Kidney epithelial cell (primary cell): ENCODE measurements at places on chromosomes 3 and 15. TPM values are rescaled to one million over a fixed set of nuclear protein-coding genes. Genes with fewer than 3 reads are reported as not detected.

- DNase-seq: no peak
Measured at GRCh38 chr3:121167374-121168139, 259.6 kb downstream of the STXBP5L start.

- no peak for DNase-seq
Measured at GRCh38 chr3:196686436-196686835, 25.6 kb downstream of the CEP19 start.

DNA sequence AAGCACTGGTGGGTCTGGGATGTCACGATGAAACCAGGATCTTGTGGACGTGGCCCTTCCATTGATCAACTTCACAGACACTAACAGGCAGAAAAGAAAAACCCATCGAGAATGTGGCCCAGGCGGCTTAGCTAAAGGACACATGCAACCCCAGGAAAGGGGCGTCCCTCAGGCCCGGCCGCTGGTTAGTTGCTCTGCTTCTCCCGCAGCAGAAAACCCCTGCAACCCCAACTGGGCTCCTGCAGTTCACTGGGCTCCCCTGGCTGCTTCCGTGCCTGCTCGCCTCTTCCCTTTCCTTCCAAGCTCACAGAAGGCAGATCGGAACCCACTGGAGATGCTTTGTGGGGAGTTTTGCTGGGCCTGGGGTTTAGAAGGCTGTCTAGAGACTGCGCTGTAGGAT is 1.1 kb downstream of the GASK1A start:
- DNase-seq: no peak

GRCh38 chr3:99429502-99429901 is 208.9 kb upstream of the COL8A1 start:
- peak; percentile 1 for DNase-seq

GRCh38 chr3:90180096-90180495 is 1072.7 kb downstream of the EPHA3 start:
- DNase-seq: no peak

GRCh38 chr15:60423537-60423936 is 25.8 kb upstream of the ANXA2 start:
- peak; percentile 90 for DNase-seq

- DNase-seq: no peak
Measured at GRCh38 chr3:129485721-129486663, 42.4 kb upstream of the RHO start.

DNA sequence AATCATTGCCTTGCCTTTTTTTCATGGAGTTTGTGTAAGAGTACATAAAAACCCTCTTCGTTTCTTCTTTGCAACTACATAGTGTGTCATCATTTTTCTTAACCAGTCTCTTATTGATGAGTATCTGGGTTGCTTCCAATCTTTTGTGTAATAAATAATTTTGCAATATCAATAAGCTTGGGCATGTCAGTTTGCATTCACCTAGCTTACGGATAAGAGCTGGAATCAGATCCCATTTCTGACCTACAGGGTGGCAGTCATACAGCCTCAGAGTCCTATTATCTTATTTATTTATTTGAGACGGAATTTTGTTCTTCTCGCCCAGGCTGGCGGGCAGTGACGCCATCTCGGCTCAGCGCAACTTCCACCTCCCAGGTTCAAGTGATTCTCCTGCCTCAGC is 18.3 kb downstream of the ANP32A start:
- no peak for DNase-seq

- no peak for DNase-seq
Measured at GRCh38 chr15:70049701-70050301, 47.9 kb downstream of the TLE3 start.

DNA sequence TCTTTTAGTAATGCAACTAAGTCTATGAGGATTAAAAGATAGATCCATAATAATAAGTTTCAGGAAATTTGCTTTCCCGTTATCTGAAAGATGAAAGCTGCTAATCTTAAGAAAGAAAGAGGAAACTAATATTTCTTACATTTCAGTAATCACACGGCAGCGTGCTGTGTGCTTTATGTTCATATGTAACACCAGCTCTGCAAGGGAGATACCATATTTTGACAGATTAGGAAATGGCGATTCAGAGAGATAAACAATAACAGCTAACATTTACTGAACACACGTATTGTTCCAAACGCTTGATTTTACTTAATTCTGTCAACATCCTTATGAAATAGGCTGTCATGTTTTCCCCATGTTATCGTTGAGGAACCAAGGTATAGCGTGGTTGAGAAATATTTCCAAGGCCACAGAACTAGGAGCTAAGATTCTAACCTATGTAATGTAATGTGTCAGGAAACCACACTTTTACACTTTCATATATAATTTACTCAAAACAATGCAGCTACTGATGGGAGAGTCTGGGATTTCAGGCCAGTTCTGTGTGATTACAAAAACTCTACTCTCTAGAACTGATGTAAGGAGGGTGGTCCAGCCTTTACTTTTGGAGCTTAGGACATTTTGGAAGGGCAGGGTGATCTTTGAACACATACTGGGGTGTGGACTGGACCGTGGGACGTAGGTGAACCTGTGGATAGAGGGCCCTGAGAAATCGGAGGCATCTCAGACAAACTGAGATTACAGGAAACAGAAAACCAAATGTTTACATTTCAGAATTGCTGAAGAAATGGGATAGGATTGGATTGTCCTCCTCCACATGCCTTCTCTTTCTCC is 100.6 kb downstream of the IL1RAP start:
- no peak for DNase-seq

DNA sequence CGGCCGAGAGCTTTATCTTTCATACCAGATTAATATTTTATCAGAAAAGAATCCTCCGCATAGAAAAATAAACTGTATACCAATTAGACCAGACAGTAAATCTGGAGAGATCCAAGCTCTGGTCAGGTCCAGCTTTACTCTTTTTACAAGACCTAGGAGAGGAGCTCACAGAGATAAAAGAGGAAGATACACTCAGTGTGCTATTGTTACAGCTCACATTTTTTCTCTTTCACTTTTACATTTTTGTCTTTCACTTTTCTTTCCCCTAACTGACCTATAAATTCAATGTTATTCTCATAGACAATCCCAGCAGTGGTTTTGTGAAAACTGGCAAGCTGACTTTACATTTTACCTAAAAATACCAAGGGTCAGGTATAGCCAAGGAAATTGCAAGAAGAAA is 55.8 kb downstream of the GUCA1C start:
- no peak for DNase-seq

- no peak for DNase-seq
Measured at GRCh38 chr3:152317184-152317583, 48.5 kb downstream of the MBNL1 start.

DNA sequence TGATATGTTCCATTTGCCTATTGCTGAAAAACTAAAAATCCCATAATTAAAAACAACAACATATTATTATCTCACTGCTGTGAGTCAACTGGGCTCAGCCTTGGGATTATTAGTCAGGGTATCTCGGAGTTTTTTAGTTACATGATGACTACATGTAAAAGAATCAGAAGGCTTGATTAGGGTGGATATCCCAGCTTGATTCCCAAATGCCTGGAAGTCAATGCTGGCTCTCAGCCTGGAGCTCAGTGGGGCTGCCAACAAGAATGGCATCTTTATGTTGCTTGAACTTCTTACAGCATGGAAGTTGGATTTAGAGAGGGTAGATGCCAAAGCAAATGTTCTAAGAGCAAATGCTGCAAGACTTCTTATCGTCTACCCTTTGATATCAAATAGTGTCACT is 278.5 kb downstream of the PLOD2 start:
- DNase-seq: no peak

DNA sequence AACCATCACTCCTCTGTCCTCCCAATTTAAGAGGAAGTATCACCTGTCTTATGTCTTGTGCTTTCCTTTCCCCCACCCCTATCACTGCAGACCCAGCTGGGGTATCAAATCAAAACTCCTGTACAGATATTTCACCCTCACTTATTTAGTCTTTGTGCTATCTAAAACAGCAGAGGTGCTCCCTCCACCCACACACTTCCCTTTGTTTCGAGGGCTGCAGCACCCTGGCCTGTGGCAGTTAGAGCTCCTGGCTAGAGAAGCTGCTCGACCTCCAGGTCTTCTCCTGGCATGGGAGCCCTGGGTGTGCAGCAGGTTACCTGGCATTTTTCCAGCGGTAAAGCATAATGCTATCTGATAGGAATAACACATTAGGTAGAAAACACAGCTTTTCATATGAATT is 181.4 kb upstream of the BCL6 start:
- DNase-seq: no peak

DNA sequence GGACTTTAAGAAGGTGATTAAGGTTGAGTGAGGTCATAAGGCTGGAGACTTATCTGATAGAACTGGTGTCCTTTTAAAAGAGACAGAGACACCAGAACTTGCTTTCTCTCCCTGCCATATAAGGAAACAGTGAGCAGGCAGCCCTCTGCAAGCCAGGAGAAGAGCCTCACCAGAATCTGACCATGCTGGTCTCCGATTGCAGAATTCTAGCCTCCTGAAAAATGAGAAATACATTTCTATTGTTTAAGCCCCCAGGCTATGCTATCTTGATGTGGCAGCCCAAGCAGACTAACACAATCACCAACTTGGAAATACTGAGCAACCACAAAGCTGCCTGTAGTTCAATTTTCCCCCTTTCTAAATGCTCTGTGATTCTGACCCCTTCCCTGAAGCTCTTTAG is 161.4 kb upstream of the RARB start:
- no peak for DNase-seq

GRCh38 chr3:89223188-89223587 is 115.8 kb downstream of the EPHA3 start:
- DNase-seq: no peak

DNA sequence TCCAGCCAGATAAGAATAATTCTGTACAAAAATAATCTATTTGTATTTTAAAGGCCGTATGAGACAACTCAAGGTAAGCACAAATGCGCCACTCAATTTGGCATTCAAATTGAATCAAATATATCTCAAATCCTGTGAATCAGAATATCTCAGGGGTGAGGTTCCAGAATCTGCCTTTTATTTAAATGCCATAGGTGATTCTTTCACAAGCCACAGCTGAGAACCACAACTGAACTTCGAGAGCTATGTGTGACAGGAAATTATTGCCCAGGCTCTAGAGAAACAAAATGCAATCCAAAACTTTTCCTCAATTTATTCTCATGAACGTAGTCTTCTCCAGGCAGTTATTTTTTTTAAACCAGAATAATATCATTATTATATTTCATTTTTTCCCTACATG is 11.9 kb downstream of the ATP8B4 start:
- DNase-seq: no peak

GRCh38 chr3:12303993-12304392 is 15.1 kb downstream of the PPARG start:
- DNase-seq: no peak

GRCh38 chr15:71180986-71181853 is 65.9 kb downstream of the THSD4 start:
- DNase-seq: no peak

- DNase-seq: no peak
Measured at GRCh38 chr3:119418641-119419040, 44.8 kb downstream of the TMEM39A start.

- no peak for DNase-seq
Measured at GRCh38 chr3:170941551-170941950, 33.1 kb upstream of the EIF5A2 start.

DNA sequence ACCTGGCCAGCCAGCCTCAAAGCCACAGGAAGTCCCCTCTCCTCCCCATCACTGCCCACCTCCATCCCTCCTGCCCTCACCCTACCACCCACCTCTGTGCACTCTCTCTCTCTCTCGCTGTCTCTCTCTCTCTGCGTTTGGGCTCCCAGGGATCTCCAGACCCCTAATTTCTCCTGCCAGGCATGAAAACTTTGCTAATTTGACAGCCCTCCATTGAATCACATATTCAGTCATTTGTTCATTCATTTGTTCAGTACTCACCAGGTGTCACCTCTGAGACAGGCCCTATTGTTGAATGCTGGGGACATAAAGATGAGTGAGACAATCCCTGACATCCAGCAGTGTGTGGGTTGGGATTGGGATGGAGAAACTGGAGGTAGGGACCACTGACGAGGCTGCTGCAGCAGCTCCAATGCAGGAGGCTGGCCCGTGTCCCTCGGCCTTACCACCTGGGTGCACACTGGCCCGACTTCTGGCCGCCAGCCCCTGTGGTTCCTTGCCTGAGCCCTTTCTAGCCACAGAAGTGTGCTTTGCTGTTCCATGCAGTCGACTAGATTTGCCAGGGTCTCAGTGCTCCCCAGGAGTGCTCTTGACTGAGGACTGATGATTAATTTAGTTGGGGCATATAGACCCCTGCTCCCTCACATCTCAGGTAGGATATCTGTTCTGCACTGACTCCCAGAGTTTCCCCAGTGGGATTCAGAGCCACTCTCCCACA is 38.6 kb upstream of the TSEN2 start:
- DNase-seq: no peak

DNA sequence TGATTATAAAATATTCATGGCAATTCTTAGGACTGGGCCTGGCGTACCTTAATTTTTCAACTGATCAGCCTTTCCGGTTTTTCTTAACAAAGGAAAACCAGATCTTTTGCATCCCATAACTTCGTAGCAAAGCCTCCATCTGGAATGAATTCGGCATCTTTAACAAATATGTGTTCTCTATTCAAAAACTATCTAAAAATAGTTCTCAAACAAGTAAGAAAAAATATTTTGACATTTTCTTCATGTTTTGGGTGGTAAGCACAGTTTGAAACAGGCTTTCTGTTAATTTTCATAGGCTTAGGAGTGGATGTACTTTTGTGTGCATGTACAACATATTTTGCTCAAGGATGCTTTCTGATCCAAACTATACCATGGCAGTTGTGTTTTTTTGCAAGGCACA is 55.1 kb downstream of the RBMS3 start:
- DNase-seq: no peak

- DNase-seq: no peak
Measured at GRCh38 chr3:188349933-188350332, 196.0 kb downstream of the LPP start.

- DNase-seq: no peak
Measured at GRCh38 chr3:40615918-40616819, 91.4 kb downstream of the ZNF621 start.

GRCh38 chr15:74490339-74490689 is 29.4 kb upstream of the UBL7 start:
- no peak for DNase-seq

- DNase-seq: no peak
Measured at GRCh38 chr3:154304116-154304786, 20.0 kb downstream of the DHX36 start.

The ZNF660 gene
- 2.3 and 2.5 TPM in 2 replicates for total RNA-seq

The SLC2A2 gene
- total RNA-seq: not detected in 2 replicates

The LYZL4 gene
- total RNA-seq: not detected in 2 replicates

The ZKSCAN7 gene
- 5.3 and 6.9 TPM in 2 replicates for total RNA-seq

The LRRN1 gene
- 19.7 and 26.8 TPM in 2 replicates for total RNA-seq

The PPP2R3A gene
- total RNA-seq: 14.3 and 15.1 TPM in 2 replicates
